ENCODE measurements at places on chromosomes 3 and 15.

DNA sequence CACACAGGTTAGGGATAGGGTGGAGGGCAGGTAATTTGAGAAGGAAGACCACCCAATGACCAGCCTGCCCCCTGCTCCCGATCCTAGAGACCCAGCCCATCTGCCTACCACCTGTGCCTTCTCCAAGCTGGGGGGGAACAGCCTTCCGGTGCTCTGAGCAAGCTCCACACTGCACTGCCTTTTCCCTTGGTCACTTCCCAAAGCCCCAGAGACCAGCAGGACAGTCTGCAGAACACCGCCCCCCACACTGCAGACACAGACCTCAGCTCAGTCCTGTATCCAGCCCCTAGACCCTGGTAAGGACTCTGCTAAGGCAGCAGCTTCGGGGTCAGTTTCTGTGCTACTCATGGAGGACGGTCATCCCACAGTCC lies 156.9 kb downstream of the MEGF11 start:
- no peak overlapping the region for H3K27ac ChIP-seq
- no peak overlapping the region for H3K4me3 ChIP-seq
- H3K36me3 ChIP-seq, result no peaks in the 10 kb centered on the region
- peaks cover 48% of the 10 kb centered on the region for H3K4me1 ChIP-seq
- peaks cover 5% of the 10 kb centered on the region for H3K27me3 ChIP-seq

DNA sequence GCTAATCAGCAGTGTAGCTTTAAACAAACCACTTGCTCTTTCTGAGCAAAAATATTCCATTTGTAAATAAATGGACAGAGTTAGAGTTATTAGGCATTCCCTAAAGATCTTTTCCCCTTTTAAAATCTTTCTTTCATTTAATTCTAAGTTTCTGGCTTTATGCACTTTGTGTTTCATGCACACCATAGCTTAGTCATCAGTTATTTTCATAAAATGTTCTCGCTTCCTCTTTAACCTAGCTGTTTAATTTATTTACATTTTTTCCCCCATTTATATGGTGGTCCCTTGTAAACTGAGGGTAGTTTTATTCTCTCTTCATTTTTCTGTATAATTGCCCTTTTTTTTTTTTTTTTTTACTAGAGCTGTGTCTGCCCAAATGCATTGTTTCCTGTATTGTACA lies 315.0 kb upstream of the LRRFIP2 start:
- peaks cover 30% of the 10 kb centered on the region for H3K36me3 ChIP-seq
- no peak overlapping the region for H3K27ac ChIP-seq
- peaks cover 20% of the 10 kb centered on the region for H3K4me1 ChIP-seq
- H3K4me3 ChIP-seq, result no peak overlapping the region

DNA sequence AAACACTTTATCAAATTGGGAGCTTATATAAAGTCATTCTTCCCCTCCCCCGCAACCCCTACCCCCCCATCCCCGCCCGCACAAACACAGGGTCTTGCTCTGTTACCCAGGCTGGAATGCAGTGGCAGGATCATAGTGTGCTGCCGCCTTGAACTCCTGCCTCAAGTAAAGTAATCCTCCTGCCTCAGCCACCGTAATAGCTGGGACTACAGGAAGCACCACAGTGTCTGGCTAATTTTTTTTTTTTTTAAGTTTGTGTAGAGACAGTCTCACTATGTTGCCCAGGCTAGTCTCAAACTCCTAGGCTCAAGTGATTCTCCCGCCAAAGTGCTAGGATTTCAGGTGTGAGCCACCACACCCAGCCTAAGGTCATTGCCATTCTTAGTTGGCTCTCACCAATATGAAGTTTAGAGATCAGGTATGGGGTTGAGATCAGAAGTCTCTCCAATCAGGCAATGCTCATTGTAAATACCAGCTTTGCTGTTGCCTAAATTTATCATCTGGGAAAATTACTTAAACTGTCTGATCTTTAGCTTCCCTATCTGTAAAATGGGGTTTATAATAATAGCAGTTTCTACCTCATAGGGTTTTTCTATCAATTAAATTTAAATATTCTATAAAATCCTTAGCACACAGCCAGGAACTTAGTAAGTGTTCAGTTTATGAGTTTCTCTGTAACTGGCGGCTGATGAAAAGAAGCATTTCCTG lies 60.3 kb downstream of the TGFBR2 start:
- DNase-seq, result no peak
- H3K4me1 ChIP-seq, result peaks cover 12% of the 10 kb centered on the region
- no peak overlapping the region for H3K4me3 ChIP-seq

DNA sequence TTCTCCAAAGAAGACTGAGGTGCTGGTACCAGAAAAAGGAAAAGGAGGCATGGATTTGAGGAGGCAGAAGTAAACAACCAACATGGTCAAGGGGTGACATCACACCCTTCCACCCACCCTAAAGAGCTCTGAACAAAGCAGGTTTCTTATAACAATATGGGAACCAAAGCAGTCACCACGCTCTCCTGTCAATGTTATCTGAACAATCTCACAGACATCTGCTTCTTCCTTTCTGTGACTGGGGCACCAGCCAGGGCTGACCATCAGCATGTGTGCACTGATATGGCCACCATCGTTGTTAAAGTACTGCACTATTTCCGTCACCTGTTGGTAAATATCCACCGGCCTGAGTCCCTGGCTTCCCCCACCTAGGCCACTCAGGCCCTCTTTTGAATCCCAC lies 252.9 kb downstream of the SHQ1 start:
- H3K4me1 ChIP-seq, result peaks cover 62% of the 10 kb centered on the region
- no peaks in the 10 kb centered on the region for H3K36me3 ChIP-seq
- DNase-seq, result no peak
- H3K27ac ChIP-seq, result peak overlapping the region; percentile 3
- no peak overlapping the region for H3K4me3 ChIP-seq

GRCh38 chr3:187957582-187957981 lies 196.4 kb upstream of the LPP start:
- H3K4me3 ChIP-seq, result no peak overlapping the region
- H3K4me1 ChIP-seq, result peaks cover 6% of the 10 kb centered on the region
- H3K36me3 ChIP-seq, result no peaks in the 10 kb centered on the region
- DNase-seq, result no peak
- no peak overlapping the region for H3K27ac ChIP-seq

DNA sequence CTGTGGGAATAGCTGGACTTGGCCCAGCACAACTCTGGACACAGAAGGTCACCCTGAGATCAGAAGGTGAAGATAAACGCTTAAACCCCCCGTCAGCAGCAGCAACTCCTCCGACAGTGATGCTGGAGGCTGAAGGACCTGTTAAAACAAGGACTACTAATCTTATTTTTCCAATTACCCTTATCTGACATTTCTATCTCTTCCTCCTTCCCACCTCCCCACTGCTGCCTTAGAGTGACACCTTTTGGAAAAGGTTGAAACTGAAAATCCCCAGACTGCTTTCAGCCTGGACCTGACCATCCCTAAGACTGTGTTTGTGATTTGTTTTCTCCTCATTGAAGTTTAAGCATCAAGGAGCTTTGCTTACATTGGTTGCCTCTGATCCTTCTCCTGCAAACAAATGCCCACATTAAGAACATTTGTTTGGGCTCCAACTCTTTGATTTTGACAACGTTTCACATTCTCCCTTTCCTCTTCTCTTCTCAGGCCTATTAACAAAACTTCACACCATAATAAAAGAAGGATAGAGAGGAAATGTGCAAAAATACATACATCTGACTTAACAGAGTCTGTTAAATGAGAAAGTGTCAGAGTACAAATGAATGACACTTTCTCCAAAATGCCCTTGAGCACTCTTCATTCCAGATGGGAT lies 410.6 kb upstream of the WNT5A start:
- peaks cover 27% of the 10 kb centered on the region for H3K27me3 ChIP-seq
- H3K4me3 ChIP-seq, result peak overlapping the region; percentile 31
- no peak overlapping the region for H3K27ac ChIP-seq
- H3K4me1 ChIP-seq, result peaks cover 17% of the 10 kb centered on the region
- no peaks in the 10 kb centered on the region for H3K36me3 ChIP-seq

DNA sequence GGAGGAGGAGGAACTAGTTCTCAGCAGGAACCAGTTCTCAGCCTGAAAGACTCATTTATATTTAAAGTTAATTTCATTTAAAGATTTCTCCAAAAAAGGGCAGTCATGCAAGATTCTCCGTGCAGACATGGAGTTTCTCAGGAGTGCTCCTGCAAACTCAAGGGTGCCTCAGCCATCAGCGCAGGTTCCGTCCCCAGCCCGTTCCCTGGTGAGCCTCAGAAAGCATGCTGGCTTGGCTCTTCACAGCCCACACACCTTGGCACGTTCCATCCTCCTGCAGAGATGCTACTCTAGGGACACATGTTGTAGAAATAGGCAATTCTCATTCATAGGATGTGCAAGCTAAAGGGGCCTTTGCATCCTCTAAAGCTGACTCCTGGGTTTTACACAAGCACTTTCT lies 123.0 kb downstream of the LIPC start:
- H3K27me3 ChIP-seq, result no peaks in the 10 kb centered on the region
- H3K4me1 ChIP-seq, result peaks cover 35% of the 10 kb centered on the region
- H3K36me3 ChIP-seq, result no peaks in the 10 kb centered on the region
- peak overlapping the region; percentile 3 for H3K4me3 ChIP-seq
- DNase-seq, result no peak
- peak overlapping the region; percentile 13 for H3K27ac ChIP-seq

- H3K36me3 ChIP-seq, result no peaks in the 10 kb centered on the region
- H3K27me3 ChIP-seq, result peaks cover 14% of the 10 kb centered on the region
- H3K27ac ChIP-seq, result no peak overlapping the region
- no peaks in the 10 kb centered on the region for H3K4me1 ChIP-seq
These were observed 52.1 kb upstream of the FGD5 start for GRCh38 chr3:14766428-14767244.

DNA sequence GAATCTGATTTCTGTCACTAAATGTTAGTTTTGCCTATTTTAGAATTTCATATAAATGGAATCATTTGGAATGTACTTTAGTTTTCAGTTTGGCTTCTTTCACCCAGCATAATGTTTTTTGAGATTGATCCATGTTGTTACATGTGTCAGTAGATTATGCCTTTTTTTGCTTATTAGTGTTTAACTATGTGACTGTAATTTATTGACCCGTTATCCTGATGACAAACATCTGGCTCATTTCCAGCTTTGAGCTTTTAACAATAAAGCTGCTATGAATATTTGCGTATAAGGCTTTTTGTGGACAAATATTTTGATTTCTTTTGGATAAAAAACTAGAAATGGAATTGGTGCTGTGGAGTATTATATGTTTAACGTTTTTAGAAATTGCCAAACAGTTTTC lies 254.5 kb upstream of the CFAP20DC start:
- H3K4me1 ChIP-seq, result peaks cover 20% of the 10 kb centered on the region
- no peaks in the 10 kb centered on the region for H3K36me3 ChIP-seq
- H3K27ac ChIP-seq, result no peak overlapping the region
- H3K27me3 ChIP-seq, result peaks cover 8% of the 10 kb centered on the region
- DNase-seq, result no peak
- no peak overlapping the region for H3K4me3 ChIP-seq

DNA sequence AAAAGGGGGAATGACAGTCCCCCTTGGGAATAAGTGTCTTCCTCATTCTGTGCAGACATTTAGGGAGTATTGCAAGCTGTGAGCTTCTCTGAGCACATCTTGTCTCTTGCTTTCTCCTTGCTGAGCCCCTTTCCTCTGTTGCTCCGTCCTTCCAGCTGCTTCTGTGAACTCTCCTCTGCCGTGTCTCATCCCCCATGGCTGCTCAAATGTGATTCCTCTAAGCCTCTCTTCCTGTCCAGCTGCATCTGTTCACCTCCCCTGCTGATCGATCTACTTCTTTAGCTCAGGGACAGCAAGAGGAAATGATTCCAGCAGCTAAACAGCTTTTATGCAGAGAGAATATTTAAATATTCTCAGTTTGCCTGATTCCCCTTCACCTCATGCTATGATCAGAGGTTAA lies 328.0 kb upstream of the DNAJC19 start:
- no peaks in the 10 kb centered on the region for H3K36me3 ChIP-seq
- no peak for DNase-seq
- no peaks in the 10 kb centered on the region for H3K4me1 ChIP-seq
- no peak overlapping the region for H3K4me3 ChIP-seq

DNA sequence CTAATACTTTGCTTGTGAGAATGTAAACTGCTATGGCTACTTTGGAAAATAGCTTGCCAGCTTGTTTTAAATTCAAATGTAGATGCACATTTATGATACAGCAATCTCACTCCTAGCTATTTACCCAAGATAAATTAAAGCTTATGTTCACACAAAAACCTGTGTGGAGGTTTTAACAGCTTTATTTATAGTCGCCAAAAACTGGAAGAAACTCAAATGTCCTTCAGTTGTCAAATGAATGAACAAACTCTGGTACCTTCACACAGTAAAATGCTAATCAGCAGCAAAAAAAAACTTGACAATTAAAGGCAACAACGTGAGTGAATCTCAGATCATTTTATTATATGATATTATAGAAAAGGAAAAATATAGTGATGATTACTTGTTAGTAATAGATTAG lies 248.6 kb upstream of the NECTIN3 start:
- no peak for DNase-seq
- H3K4me1 ChIP-seq, result no peaks in the 10 kb centered on the region
- H3K27ac ChIP-seq, result no peak overlapping the region

- peaks cover 22% of the 10 kb centered on the region for H3K27me3 ChIP-seq
- DNase-seq, result no peak
- no peaks in the 10 kb centered on the region for H3K4me1 ChIP-seq
- H3K36me3 ChIP-seq, result no peaks in the 10 kb centered on the region
These were observed 65.6 kb upstream of the CTXND1 start for GRCh38 chr15:80317389-80318182.

DNA sequence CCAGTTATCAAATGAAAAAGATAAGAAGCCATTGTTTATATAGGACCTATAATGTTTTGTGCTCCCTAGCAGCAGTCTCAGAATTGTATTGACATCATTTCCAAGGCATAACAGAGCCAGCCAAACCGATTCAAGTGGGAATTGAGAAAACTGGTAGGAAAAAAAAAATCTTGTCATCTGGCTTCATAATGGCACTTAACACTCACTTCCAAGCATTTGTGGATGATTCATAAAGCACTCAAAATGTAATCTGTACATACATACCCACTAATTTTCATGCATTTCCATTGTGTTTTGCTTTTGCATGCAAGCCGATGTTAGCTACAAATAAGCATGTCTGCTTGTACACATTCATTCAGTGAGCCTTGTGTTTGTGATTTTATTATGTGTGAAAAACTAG lies 18.6 kb upstream of the TRPC1 start:
- no peak overlapping the region for H3K4me3 ChIP-seq
- H3K27ac ChIP-seq, result no peak overlapping the region
- H3K36me3 ChIP-seq, result no peaks in the 10 kb centered on the region
- no peaks in the 10 kb centered on the region for H3K4me1 ChIP-seq

DNA sequence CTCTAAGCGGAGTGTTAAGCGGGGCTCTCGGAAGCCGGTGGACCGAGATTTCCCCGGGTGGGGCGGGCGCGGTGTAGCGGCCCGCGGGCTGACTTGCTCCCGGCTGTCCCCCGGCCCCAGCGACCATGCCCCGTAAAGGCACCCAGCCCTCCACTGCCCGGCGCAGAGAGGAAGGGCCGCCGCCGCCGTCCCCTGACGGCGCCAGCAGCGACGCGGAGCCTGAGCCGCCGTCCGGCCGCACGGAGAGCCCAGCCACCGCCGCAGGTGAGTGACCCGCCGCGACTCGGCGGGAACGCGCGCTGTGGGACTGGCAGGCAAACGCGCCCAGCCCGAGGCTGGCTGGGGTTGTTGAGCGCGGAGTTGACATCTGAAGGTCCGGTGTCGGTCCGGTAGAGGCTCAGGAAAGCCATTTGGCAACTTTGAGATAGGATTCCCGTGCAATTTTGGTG lies 1.3 kb downstream of the SMC4 start:
- H3K4me3 ChIP-seq, result peak overlapping the region; percentile 99
- H3K27me3 ChIP-seq, result peaks cover 7% of the 10 kb centered on the region
- peak; percentile 71 for DNase-seq
- no peaks in the 10 kb centered on the region for H3K36me3 ChIP-seq
- peak overlapping the region; percentile 99 for H3K27ac ChIP-seq

All from type B pancreatic cell (in vitro differentiated cells).